ENCODE measurements at places on chromosomes 11 and 22. TPM values are rescaled to one million over a fixed set of nuclear protein-coding genes. Genes with fewer than 3 reads are reported as not detected.

Gene CRYBB3
- not detected for total RNA-seq

Gene SCN4B
- 4.9 TPM for total RNA-seq

Gene LRRN4CL
- total RNA-seq = 0.41 TPM

Gene KCNJ1
- total RNA-seq = 0.03 TPM

Gene STX5
- 30.4 TPM for total RNA-seq

Gene DRICH1
- 0.11 TPM for total RNA-seq

Gene VSIG2
- not detected for total RNA-seq

Gene CASP12
- not detected for total RNA-seq

Gene CASP1
- total RNA-seq = 47.5 TPM

Gene POTEH
- not detected for total RNA-seq

Gene OR51B2
- total RNA-seq = not detected

Gene SEPTIN5
- total RNA-seq = 4.8 TPM

Gene SOX6
- total RNA-seq = 6.6 TPM

Gene OR52E6
- total RNA-seq = not detected

Gene PEX26
- total RNA-seq = 29.1 TPM

Gene ALDH3B2
- total RNA-seq = 0.14 TPM

Gene DCHS1
- 0.11 TPM for total RNA-seq

Gene ZBTB16
- not detected for total RNA-seq

Gene MYOD1
- not detected for total RNA-seq

Gene CCND1
- 109 TPM for total RNA-seq

Gene GAB4
- not detected for total RNA-seq

Gene C1QTNF5
- not detected for total RNA-seq

Gene CDC45
- total RNA-seq = 39.8 TPM

Gene USP2
- 0.27 TPM for total RNA-seq

All from foreskin keratinocyte (primary cell).